ENCODE measurements at places on chromosomes 13 and 19. TPM values are rescaled to one million over a fixed set of nuclear protein-coding genes. Genes with fewer than 3 reads are reported as not detected.

Gene IRF2BP1
- polyA plus RNA-seq: 11.5 TPM

Gene PODNL1
- 1.3 TPM for polyA plus RNA-seq

Gene CD177
- polyA plus RNA-seq: 0.25 TPM

Gene NEK5
- 0.05 TPM for polyA plus RNA-seq

Gene ZNF723
- polyA plus RNA-seq: not detected

Gene LILRB3
- polyA plus RNA-seq: 1.7 TPM

Gene PINLYP
- polyA plus RNA-seq: 8.0 TPM

Gene ZNF563
- 1.7 TPM for polyA plus RNA-seq

- DNase-seq: no peak
Observed at GRCh38 chr19:32971012-32971595, 654 bp downstream of the CEP89 start.

DNA sequence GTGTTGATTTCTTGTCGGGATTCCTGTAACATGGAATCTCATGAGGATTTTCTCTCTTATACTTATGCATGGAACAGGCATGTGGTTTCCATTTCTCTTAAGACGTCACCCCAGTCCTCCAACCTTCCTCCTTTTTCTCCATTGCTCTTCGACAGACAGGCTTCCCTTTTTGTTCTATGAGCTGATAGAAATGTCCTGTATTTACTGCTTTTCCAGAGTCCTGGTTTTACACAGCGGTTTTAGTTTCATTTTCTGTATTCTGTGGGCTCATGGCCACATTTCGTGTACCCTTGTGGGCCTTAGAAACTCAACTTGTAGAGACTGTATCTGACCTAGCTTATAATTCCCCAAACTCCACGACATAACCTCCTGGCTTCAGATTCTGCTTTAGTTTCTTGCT is 113.1 kb downstream of the PAN3 start:
- DNase-seq: no peak

DNA sequence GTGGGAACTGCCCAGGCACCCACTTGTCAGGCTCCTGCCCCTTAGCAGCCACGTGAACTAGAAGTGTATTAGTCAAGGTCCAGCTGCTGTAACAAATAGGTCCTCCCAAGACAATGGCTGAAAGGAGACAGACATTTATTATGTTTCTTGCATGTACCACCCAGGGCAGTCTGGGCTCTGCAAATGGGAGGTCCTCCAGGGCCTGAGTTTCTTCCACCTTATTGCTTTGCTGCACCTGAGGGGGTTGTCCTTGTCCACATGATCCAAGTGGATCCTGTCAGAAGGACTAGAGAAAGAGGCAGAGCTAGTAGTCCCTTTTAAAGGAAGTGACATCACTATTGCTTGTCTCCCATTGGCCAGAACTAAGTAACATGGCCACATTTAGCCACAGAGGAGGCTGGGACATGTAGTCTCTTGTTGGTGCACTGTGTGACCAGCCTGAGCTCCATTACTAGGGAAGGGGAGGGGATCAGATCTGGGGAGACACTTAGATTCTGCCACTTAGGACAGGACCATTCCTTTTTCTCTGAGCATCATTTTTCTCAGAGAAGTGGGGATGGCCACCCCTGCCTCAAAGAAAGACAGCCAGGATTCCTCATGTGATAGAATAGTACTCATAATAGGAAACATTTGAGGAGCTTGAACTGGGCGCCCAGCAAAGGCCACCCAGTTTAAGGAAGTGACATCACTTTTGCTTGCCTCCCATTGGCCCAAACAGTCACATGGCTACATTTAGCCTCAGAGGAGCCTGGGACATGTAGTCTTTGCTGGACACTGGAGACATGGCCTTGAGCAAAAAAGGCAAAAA is 15.1 kb downstream of the CC2D1A start:
- no peak for DNase-seq

- no peak for DNase-seq
Observed at GRCh38 chr19:30367006-30367405, 5.2 kb upstream of the ZNF536 start.

DNA sequence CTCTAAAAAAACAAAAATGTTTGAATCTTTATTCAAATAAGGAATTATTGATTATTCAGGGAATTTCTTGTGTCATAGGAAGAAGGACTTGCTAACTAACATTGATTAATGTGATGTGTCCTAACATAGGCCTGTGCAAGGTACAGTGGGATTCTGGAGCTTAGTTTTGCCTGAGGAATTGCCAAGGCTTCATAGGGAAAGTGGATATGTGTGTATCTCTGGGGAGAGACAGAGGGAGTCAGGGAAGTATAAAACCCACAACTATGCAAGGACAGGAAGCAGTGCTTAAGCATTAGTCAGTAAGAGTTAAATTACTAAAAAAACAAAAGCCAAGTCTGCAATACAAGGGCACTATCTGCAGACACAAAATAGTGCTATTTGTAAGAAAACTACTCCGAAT is 59.6 kb downstream of the WDFY2 start:
- DNase-seq: no peak

- DNase-seq: peak; percentile 88
Observed at GRCh38 chr19:38729653-38730469, 14.4 kb downstream of the CAPN12 start.

DNA sequence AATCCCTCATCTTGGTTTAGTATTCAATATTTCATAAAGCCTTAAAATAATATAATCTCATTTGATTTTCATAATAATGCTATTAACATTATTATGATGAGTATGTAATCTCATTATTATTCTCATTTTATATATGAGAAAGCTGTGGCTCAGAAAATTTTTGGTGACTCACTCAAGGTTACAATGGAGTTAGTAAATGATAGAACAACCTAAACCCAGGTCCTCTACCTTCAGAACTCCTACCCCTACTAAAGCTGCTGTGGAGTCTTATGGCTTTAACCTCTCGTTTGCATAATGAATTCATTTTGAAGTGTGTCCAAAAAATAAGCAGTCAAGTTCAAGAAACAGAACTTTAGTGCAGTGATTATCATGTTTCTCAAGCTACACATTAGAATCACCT is 226.3 kb downstream of the TBC1D4 start:
- DNase-seq: no peak

GRCh38 chr19:56120371-56121179 is 520 bp downstream of the ZNF787 start:
- DNase-seq: peak; percentile 90

DNA sequence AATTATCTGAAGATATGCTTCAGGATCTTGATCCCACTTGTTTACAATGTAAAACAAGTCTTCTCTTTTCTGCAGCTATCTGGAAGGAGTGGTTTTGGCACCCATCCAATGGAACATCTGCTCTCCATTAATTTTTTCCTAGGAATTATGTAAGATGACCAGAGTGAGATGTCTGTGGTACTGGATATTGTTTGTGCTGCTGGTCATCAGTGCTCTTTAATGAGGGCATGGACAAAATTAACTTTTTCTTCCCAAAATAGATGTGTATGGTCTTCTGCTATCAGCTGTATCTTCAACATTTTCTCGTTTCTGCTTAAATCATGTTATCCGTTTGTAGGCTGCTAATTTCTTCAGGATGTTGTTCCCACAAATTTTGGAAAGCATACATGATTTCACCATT is 415.4 kb upstream of the KLHL1 start:
- no peak for DNase-seq

DNA sequence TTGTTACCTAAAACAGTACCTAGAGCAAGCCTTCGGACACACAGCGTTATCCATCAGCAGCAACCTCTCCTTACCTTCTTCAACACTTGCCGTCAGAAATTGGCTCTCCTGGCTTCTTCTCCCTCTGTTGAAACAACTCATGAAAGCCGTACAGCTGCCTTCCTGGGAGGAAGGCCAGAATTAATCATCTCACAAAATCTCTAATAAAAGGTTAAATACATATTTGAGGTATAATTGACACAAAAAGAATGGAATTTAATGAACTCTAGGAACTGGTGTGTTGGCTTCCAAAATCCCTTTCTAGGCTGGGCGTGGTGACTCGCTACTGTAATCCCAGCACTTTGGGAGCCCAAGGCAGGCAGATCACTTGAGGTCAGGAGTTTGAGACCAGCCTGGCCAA is 37.3 kb upstream of the GTF2F2 start:
- no peak for DNase-seq

GRCh38 chr19:18023622-18024251 is 15.8 kb downstream of the ARRDC2 start:
- peak; percentile 90 for DNase-seq

DNA sequence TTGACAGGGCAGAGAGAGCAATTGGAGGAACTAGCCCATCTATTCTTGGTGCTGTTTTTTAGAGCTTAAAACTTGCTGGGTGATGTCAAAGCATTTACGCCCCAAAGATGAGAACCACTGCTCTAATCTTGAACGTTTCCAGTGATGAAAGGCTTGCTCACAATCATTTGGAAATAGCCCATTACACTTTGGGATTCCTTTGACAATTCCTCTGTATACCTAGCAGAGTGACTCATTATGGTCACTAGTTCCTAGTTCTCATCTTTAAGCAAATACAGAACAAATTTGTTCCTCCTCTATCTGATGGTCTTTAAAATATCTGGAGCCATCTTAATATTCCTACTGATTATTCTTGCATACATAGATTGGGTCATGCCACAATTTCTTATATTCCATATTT is 112.3 kb downstream of the GPC6 start:
- no peak for DNase-seq

GRCh38 chr13:20901668-20902437 is 693 bp downstream of the XPO4 start:
- peak; percentile 70 for DNase-seq

- no peak for DNase-seq
Observed at GRCh38 chr19:19485161-19485997, 30.0 kb downstream of the TSSK6 start.

GRCh38 chr19:47719047-47719859 is 6.0 kb downstream of the EHD2 start:
- DNase-seq: peak; percentile 94

DNA sequence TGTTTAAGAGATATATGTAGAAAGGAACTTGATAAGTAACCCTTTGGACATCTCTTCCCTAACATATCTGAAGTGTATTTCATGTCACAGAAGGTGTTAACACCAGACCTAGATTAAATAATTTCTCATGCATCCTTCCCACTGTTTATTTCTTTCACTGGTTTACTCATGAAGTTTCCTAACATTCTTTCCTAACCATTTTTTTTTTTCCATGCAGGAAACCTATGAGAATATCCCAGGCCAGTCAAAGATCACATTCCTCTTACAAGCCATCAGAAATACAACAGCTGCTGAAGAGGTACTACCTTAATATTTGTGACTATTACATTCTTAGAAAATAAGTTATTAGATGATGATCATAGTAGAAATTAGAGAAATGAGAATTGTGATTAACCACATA is 28.8 kb downstream of the IPO5 start:
- DNase-seq: no peak

- no peak for DNase-seq
Observed at GRCh38 chr13:32039528-32039927, 8.0 kb downstream of the FRY start.

Measured in stomach (tissue), 19 donors.